ENCODE measurements at places on chromosomes 5 and 9. TPM values are rescaled to one million over a fixed set of nuclear protein-coding genes. Genes with fewer than 3 reads are reported as not detected.

DNA sequence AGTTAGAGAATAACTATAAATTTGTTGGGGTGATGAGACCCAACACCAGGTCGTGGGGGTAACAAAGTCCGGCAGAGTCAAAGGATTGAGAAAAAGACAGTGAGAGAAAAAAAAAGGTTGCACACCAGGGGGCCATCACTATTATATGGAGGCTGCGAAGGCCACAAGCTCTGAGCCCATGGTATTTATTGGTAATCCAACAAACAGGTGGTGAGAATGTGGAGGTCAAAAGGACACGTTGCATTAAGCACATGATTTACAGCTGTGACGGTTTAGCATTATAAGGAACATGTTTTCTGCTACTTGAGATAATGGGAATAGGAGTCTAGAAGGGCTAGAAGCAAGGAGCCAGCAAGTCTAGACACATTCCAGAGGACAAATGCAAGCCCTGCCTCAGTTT lies 2202.2 kb upstream of the C9orf72 start:
- no peak overlapping the region for H3K4me3 ChIP-seq
- DNase-seq = no peak
- H3K27me3 ChIP-seq = no peaks in the 10 kb centered on the region
- H3K36me3 ChIP-seq = no peaks in the 10 kb centered on the region
- H3K27ac ChIP-seq = no peak overlapping the region

- H3K27me3 ChIP-seq = no peaks in the 10 kb centered on the region
- H3K27ac ChIP-seq = no peak overlapping the region
- H3K36me3 ChIP-seq = peaks cover 4% of the 10 kb centered on the region
- no peaks in the 10 kb centered on the region for H3K4me1 ChIP-seq
Observed at GRCh38 chr9:131187957-131188356, 62.6 kb downstream of the NUP214 start.

DNA sequence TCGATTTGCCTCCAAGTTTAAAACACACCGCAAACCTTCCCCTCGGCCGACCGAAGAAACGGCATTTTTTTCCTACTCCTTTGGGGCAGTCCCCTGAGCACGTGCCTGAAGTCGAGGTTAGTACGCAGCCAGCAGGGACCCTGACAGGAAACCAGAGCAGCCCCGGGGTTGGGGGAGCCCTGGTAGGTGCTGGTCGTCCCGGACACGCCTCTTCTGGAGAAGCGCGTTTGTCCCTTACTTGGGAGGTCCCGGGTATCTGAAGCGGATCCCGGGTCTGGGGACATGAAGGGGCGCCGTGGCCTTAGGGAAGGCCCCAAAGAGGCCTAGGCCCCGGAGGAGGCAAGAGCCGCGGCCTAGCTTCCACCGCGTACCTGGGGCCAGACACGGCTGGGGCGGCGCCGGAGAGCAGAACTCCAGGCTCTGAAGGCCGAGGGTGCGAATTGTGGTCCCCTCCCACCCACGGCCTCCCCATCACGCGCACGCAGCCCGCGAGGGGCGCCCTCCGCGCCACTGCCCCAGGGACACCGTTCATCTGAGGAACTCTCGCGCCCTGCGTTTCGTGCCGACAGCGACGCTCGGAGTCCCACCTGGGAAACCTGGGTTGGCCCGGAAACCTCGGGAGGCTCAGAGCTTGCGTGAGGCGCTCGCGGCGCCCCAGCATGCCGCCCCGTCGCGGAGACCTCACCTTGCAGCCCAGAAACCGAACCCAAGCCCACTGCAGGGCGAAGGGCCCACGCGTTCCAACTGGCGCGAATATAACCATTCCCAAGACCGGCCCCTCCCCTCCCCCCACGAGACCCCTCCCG lies 10.4 kb downstream of the OTP start:
- H3K27me3 ChIP-seq = peaks cover 56% of the 10 kb centered on the region
- no peaks in the 10 kb centered on the region for H3K36me3 ChIP-seq
- peaks cover 7% of the 10 kb centered on the region for H3K4me1 ChIP-seq
- no peak for DNase-seq
- H3K4me3 ChIP-seq = no peak overlapping the region
- H3K27ac ChIP-seq = no peak overlapping the region

GRCh38 chr9:111108946-111109345 lies 70.7 kb upstream of the LPAR1 start:
- H3K27ac ChIP-seq = no peak overlapping the region
- no peaks in the 10 kb centered on the region for H3K27me3 ChIP-seq
- no peak overlapping the region for H3K4me3 ChIP-seq
- no peaks in the 10 kb centered on the region for H3K4me1 ChIP-seq
- no peaks in the 10 kb centered on the region for H3K36me3 ChIP-seq

- H3K4me3 ChIP-seq = no peak overlapping the region
- H3K27ac ChIP-seq = no peak overlapping the region
- H3K27me3 ChIP-seq = no peaks in the 10 kb centered on the region
Observed at GRCh38 chr5:159211729-159212174, 2.4 kb upstream of the RNF145 start.

- H3K27me3 ChIP-seq = no peaks in the 10 kb centered on the region
- H3K36me3 ChIP-seq = no peaks in the 10 kb centered on the region
- no peak overlapping the region for H3K27ac ChIP-seq
- DNase-seq = no peak
- H3K4me3 ChIP-seq = no peak overlapping the region
Observed at GRCh38 chr5:50653946-50654345, 12.5 kb upstream of the PARP8 start.

- H3K4me3 ChIP-seq = no peak overlapping the region
- no peak overlapping the region for H3K27ac ChIP-seq
- H3K4me1 ChIP-seq = peaks cover 4% of the 10 kb centered on the region
- DNase-seq = no peak
- H3K36me3 ChIP-seq = no peaks in the 10 kb centered on the region
Observed at GRCh38 chr5:96725257-96725656, 63.1 kb downstream of the CAST start.

- no peak overlapping the region for H3K4me3 ChIP-seq
- H3K4me1 ChIP-seq = no peaks in the 10 kb centered on the region
- H3K36me3 ChIP-seq = no peaks in the 10 kb centered on the region
- DNase-seq = no peak
Observed at GRCh38 chr9:30382271-30382670, 2002.2 kb upstream of the ACO1 start.

DNA sequence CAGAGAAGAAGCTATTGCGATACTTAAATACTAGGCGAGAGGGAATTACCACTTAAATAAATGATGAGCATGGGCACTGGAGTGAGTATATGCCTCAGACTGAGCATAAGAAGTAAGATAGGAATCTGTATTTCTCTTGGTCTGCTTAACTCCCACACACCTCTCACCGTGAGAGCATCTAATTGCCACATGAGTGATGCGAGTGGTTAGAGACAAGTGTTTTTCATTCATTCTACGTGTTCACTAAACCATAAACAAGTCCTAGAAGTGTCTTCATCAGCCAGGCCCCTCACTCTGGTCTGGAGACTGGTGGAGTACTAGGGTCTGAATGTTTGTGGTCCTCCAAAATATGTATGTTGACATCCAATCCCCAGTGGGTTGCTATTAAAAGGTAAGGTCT lies 150.2 kb upstream of the SLC12A2 start:
- no peak overlapping the region for H3K27ac ChIP-seq
- peaks cover 7% of the 10 kb centered on the region for H3K4me1 ChIP-seq
- H3K36me3 ChIP-seq = no peaks in the 10 kb centered on the region
- no peaks in the 10 kb centered on the region for H3K27me3 ChIP-seq

GRCh38 chr9:6426117-6426516 lies 13.1 kb downstream of the UHRF2 start:
- no peaks in the 10 kb centered on the region for H3K27me3 ChIP-seq
- peaks cover 9% of the 10 kb centered on the region for H3K4me1 ChIP-seq
- DNase-seq = no peak
- no peak overlapping the region for H3K4me3 ChIP-seq

DNA sequence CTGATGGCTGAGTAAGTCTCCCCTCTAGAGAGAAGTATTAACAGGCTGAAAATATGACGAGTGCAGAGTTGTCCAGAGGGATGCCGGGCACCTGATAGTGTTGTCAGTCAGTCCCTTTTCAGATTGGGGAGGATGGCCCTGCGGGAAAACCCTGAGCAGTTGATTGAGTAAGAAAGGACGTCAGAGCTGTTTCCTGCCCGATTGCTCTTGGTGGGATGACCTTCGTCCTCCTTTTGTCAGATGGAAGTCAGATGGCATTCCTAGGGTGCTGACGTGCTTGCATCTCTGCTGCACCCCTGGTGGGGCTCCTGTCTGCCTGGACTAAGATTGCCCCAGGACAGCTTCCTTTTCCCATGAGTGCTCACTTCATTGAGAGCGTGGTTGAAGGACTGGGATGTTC lies 9.8 kb downstream of the ZNF354B start:
- H3K4me1 ChIP-seq = no peaks in the 10 kb centered on the region
- DNase-seq = no peak
- H3K4me3 ChIP-seq = no peak overlapping the region

DNA sequence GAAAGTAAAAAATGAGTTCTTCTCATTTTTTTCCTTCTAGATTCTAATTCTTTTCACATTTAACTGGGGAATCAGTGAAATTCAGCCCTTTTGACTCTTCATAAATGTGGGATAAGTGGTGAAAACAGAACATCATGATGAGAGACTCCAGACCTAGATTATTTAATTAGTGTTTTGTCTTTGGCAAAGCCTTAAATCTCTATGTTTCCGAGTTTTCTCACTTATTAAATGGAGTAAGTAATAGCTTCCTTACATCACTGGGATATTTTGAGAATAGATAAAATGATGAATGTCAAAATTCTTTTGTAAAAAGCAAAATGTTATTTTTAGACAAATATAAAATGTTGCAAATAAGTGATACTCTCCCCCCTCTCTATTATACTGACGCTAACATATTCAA lies 468.6 kb upstream of the ARRDC3 start:
- no peak overlapping the region for H3K27ac ChIP-seq
- H3K4me3 ChIP-seq = no peak overlapping the region
- no peaks in the 10 kb centered on the region for H3K27me3 ChIP-seq
- H3K36me3 ChIP-seq = no peaks in the 10 kb centered on the region
- H3K4me1 ChIP-seq = no peaks in the 10 kb centered on the region

- no peak overlapping the region for H3K4me3 ChIP-seq
- H3K36me3 ChIP-seq = no peaks in the 10 kb centered on the region
- peaks cover 55% of the 10 kb centered on the region for H3K27me3 ChIP-seq
- H3K27ac ChIP-seq = no peak overlapping the region
Observed at GRCh38 chr9:126704157-126704891, 90.6 kb downstream of the LMX1B start.

- peaks cover 10% of the 10 kb centered on the region for H3K4me1 ChIP-seq
- no peak overlapping the region for H3K4me3 ChIP-seq
- H3K36me3 ChIP-seq = no peaks in the 10 kb centered on the region
Observed at GRCh38 chr5:68318955-68319705, 103.6 kb downstream of the PIK3R1 start.

GRCh38 chr5:175517824-175518450 lies 39.6 kb downstream of the SFXN1 start:
- H3K27me3 ChIP-seq = no peaks in the 10 kb centered on the region
- peak overlapping the region; percentile 31 for H3K27ac ChIP-seq
- no peak overlapping the region for H3K4me3 ChIP-seq
- DNase-seq = no peak

- H3K27ac ChIP-seq = no peak overlapping the region
- H3K4me3 ChIP-seq = no peak overlapping the region
- no peak for DNase-seq
- H3K36me3 ChIP-seq = no peaks in the 10 kb centered on the region
- H3K27me3 ChIP-seq = no peaks in the 10 kb centered on the region
Observed at GRCh38 chr5:147902609-147903115, 3.7 kb downstream of the C5orf46 start.

DNA sequence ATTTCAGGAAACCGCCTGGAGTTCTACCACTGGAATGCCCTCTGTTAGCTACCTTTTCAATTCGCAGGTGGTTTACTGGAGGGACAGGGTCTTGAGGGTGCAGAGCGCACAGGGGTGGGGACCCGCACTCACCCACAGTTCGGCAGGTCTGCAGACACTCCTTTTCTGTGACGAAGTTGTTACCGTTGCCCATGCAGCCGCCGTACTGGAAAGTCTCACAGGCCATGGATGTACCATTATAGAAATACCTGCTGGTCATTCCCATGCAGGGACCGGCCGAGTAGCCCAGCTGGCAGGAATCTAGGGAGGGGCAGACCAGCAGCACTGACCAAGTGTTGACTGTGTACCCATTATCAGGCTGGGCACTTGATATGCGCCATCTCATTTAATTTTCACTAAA lies 16.8 kb downstream of the AMBP start:
- DNase-seq = no peak
- no peak overlapping the region for H3K4me3 ChIP-seq
- H3K4me1 ChIP-seq = no peaks in the 10 kb centered on the region
- no peaks in the 10 kb centered on the region for H3K36me3 ChIP-seq
- H3K27ac ChIP-seq = no peak overlapping the region

- H3K27me3 ChIP-seq = no peaks in the 10 kb centered on the region
- H3K36me3 ChIP-seq = no peaks in the 10 kb centered on the region
- no peak overlapping the region for H3K27ac ChIP-seq
- H3K4me3 ChIP-seq = no peak overlapping the region
- peaks cover under 1% of the 10 kb centered on the region for H3K4me1 ChIP-seq
- DNase-seq = no peak
Observed at GRCh38 chr9:70403166-70403565, 11.3 kb downstream of the KLF9 start.

DNA sequence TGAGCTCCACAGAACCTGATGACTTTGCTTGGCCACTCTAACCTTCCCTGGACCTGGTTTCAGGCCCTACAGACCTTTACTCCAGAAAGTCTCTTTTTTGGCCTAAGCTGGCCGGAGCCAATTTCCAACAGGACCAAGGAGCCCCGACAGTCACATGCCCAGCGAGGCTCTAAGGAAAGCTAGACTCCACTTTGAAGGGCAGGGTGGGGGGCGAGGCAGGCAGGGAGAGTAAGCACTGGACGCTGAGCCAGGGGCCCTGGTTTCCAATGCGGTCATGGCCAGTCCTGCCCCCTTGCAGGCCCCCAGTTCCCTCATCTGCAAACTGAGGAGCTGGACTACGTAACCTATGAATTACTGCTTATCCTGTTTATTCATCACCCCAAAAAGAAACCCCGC lies 65.2 kb downstream of the ADAMTS2 start:
- H3K27ac ChIP-seq = no peak overlapping the region
- no peak overlapping the region for H3K4me3 ChIP-seq
- no peaks in the 10 kb centered on the region for H3K36me3 ChIP-seq
- no peaks in the 10 kb centered on the region for H3K27me3 ChIP-seq
- no peak for DNase-seq
- H3K4me1 ChIP-seq = no peaks in the 10 kb centered on the region

- H3K4me1 ChIP-seq = peaks cover 22% of the 10 kb centered on the region
- no peak overlapping the region for H3K27ac ChIP-seq
- H3K36me3 ChIP-seq = no peaks in the 10 kb centered on the region
- no peak for DNase-seq
- H3K27me3 ChIP-seq = no peaks in the 10 kb centered on the region
Observed at GRCh38 chr5:173890195-173890991, 2.2 kb downstream of the CPEB4 start.

Gene MCIDAS
- total RNA-seq = not detected

Gene OR13D1
- total RNA-seq = not detected

Gene MCTP1
- 2.3 TPM for total RNA-seq

Gene KIAA1191
- 70.9 TPM for total RNA-seq

Gene ASTN2
- 4.1 TPM for total RNA-seq

Gene ZNF354C
- total RNA-seq = 8.1 TPM

Gene ZNF483
- 13.5 TPM for total RNA-seq

Gene PCA3
- total RNA-seq = not detected

Gene DNAH5
- total RNA-seq = not detected
